ENCODE measurements at places on chromosomes 4 and X.

DNA sequence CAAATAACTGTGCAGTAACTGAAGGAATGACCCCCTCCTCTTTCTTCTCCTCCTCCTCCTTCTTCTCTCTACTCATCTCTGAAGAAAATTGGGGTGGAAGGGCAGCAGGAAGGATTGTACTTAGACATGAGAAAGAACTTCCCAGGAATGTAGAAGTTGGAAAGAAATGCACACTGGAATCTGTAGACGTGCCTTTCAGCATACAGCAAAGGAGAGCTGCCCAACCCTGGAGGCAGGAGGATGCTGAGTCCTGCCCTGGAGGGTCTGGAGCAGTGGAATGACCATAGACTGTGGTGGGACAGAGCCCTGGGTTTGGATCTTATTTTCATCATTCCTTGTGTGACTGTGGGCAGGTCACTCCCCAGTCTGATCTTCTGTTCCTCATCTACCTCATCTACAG, 80.1 kb downstream of the PJA1 start:
- DNase-seq, result no peak

DNA sequence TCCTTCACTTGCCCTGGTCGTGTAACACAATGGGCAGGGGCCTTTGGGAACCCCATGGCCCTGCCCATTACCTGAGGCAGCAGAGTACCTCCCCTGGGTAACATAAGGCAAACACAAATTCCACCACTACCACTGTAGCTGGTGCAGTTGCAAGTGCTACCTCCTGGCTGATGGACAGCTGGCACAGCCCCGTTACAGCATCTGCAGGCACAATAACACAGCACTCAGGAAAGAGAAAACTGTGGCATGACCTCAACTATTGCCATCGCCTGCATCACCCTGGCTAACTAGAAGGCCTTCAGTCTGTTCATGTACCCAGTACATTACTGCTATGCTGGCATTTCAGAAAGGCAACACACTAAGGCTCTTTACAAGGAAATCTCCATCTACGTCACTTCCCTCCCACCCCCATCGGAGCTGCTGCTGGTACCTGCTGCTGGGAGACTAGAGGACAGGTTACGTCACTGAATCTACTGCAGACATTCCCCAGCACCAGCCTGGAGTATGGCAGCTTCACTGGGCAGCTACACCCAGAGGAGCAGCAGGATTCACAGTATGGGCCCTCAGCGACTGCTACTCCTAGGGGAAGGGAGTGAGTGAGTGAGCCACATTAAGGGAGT, 39.4 kb downstream of the ARFIP1 start:
- DNase-seq, result no peak

DNA sequence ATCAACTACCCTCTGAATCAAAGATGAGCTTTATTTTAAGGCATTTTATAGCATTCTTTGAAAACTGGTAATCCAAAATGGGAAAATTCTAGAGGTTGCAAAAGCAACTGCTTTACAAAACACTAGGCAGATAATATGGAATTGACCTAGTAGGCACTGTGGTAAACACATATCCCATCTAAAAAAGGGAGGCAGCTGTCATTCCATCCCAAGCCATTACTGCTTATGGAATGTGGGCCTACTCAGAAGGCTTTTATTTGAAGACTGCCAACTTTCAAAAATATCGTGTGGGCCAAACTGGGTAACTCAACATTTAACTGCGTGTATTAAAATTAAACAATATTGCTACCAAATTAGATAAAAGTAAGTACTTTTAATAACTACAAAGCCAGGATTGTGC, 19.3 kb downstream of the UBE2D3 start:
- no peak for DNase-seq

DNA sequence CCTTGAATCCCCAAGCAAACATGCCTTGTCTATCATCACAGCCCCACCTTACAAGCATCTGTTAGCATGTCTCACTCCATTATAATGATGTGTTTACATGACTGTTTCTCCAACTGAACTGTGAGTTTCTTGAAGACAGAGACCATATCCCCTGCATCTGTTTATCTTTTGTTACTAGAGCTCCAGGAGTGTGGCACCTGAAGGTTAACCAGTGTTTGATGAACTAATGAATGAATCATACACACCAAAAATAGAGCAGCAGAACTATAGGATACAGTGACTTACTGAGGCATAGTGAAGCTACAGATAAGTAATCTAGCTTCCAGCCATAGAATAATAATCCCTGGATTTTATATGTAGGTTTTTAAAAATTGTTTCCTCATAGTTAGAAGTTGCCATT, 331.0 kb downstream of the PCDH7 start:
- no peak for DNase-seq

GRCh38 chr4:157072002-157072401, 3.9 kb upstream of the GLRB start:
- no peak for DNase-seq

GRCh38 chr4:122798101-122798500, 28.5 kb upstream of the FGF2 start:
- peak; percentile 83 for DNase-seq

DNA sequence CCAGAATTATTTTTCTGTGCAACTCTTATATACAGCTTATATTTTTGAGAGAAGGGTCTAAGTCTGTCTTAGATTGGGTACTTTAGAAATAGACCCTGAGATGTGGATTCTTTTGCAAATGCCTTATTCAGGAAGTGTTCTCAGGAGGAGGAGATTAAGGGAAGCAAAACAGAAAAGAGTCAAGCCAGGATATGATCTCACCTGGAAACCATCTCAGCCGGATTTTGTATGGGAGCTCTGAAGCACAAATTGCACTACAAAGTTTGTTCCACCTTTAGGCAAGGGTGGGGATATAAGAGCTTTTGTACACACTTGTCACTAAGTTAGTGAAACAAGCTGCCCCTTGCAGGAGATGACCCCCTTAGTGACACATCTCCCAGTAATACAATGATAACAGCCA, 121.2 kb upstream of the GRPR start:
- no peak for DNase-seq

DNA sequence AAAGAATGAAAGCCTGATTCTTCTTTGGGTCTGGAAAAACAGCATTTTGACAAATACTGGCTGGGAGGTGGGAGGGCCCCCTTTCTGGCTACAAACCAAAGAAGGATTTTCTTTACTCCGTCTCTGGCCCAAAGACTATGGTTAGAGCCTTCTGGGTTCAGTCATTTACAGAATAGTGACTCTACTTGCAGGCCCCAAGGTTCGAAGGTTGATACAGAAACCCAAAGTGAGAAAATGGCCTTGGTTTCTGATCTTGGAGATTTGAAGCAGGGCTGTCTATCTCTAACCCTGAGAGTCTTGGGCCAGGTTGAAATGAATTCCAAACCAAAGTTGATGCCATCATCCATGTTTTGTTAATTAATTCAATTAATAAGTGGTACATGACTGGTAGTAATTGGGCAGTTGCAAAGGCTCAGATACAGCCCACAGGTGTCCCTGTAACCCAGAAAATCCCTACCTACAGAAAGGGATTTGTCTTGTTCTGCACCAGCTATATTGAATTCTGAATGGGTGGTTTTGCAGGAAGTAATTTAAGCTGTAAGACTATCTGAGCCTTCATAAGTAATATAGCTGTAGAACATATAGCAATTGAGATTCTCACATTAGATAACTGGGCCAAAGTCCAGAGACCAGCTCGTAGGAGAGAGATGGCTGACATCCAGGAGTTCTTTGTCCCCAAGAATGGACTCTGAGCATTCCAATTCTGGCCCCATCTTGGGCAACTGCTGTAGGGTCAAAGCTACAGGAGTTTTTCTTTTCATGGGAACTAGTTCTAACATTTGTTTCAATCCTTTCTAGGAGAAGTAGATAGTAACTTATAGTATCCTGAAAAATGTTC, 34.5 kb downstream of the CHRNA9 start:
- DNase-seq, result no peak

- no peak for DNase-seq
Measured at GRCh38 chr4:159298502-159298901, 195.6 kb downstream of the RAPGEF2 start.

DNA sequence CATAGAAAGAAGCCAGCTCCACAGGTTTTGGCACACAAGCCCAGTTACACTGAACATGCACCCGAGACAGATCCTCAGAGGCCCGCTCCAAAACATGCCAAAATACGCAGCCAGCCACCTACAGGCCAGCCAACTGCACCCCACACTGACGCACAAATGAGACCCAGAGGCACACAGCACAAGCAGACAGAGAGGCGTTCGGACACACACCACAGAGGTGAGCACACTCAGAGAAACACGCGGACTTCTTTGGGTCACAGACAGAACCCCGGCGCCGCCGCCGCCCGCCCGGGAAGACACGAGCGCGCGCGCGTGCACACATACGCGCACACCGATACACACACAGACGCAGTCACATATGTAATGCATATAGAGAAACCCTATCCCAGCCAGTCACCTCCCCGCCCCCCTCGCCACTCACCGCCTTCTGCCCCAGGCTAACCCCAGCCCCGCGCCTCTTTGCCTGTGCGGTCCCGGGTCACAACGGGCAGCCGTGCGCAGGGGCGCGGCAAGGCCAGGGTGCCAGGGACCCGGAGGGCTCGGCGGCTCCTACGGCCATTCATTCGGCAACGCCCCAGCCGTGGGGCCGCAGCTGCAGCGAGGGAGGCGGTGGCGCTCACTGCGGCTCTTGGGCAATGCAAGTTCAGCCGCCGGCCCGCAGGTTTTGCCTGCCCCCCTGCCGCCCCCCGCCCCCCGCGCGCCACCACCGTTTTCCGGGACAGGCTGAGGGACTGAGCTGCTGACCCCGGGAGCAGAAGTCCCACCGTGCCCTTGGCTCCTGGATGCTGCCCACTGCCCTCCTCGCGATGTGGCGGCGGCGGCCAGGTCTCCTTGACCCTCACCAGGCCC, 553 bp downstream of the SEPTIN6 start:
- DNase-seq, result no peak

GRCh38 chr4:88378691-88379559, at the start of gene HERC6:
TSS of gene HERC6 (plus strand) at chr4:88378852. CDS start at chr4:88378922, 70 bp downstream.
- peak; percentile 76 for DNase-seq

DNA sequence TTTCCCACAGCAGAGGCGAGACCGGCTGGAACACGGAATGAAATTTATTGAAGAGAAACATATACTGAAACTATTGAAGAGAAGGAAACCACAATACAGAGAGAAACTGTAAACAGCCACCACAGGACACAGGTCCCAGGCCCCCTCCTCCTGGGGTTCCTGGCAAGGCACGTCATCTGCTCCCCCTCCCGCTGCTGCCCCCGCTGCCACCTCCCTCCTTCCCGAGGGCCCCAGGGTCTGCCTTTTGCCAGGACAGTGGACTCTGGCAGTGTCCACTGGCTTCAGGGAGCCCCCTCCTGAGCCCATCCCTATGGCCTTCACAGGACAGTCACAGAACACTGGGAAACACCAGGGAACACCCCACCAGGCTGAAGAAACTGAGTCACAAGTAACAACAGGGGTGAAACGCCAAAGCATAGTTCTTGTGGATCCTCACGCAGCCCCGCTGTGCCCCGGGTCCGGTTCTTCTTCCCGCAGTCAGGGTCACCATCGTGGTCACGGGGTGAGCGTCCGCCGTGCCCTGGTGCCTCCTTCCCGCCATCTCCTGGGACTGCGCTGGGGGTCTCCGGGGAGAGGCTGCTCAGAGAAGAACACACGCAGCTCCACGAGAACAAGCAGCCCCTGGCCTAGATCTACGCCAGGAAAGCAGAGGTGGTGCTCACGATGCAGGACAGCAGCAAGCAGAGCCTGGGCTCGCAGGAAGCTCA, 5.4 kb downstream of the PNMA6E start:
- no peak for DNase-seq

DNA sequence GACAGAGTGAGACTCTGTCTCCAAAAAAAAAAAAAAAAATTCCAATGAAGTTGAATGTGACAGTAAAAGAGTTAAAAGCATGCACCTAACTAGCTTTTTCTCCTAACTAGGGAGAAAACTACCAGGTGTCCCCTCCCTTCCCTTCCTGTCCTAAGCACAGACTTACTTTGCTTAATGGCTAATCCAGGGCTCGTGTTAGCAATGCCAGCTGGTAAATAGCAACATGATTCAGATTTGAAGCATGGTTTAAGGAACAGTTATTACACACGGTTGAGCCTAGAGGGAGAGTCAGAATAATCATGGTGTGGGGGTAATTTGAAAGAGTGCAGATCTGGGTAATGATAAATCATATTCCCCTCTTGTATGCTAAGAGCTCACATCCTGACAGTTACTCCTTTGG, 338.3 kb downstream of the STIM2 start:
- DNase-seq, result no peak

DNA sequence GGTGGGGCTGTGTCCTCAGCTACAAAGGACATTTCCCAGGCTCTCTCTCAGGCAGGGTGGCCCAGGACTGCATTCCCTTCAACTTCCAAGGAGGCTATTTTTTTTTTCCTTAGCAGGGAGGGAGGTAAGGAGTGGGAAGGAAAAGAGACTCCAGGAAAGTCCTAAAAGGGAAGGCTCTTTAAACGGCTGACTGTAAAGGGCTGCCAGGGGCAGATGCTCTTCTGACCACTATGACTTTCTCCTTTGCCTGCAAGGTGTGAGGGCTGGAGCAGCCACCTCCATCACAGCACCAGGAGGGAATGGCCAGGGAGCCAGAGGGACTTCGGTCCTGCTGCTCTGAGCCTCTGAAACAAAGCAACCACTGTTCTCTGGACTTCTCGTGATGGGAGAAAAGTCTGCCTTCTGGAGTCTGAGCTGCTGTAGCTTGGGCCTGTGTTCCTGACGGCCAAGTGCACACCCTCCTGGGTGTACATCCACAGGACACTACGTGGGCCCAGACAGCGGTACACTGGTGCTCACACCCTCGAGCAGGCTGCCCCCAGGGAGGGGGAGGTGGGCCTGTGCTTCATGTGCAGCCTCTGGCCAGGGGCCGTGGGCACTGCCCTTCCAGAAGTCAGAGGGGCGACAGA, 17.9 kb downstream of the NAT8L start:
- no peak for DNase-seq

GRCh38 chr4:7652451-7652881, 217.7 kb upstream of the PSAPL1 start:
- DNase-seq, result no peak

- no peak for DNase-seq
Measured at GRCh38 chr4:174210952-174211490, 72.4 kb downstream of the FBXO8 start.

DNA sequence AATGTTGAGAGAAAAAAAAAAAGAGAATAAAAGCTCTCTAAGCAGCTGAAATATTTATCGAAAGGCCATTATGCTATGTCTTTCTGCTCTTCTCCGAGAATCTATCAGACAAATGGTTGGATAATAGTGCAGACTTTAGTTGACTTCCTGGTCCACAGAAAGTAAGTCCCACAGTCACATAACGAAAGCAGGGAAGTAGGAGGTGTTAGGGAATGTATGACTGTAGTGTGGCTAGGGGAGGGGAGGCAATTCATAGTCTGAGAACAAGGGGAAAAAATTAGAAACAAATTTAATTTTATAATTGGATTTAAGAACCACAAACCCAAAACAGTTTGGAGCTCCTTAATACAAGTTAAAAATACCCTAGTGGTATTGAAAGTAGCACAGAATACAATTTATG, 79.7 kb upstream of the VEGFC start:
- DNase-seq, result no peak

Data from smooth muscle cell of the brain vasculature (primary cell).